ENCODE measurements at places on chromosomes 12 and 14.
A peak's percentile ranks its signal among the peaks of the same experiment; 100 is the strongest.

DNA sequence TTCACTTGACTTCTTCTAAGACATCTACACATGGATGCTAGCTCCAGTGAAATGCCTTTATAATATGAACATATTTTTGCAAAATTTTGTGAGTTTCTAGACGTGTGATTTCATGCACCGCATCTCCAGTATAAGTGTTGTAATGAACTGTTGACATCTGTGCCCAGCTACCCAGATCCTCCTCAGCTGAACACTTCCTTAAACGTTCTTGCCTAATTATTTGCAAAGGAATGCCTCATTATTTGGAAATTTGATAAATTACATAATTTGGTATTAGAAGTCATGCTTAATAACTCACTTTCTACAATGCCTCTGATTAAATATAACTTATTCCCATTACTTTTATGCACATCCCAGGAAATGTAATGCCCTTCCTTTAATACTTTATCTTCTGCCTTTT is 14.0 kb downstream of the OR11G2 start:
- DNase-seq = no peak

- no peak for DNase-seq
Observed at GRCh38 chr14:57413849-57414248, 23.5 kb downstream of the NAA30 start.

DNA sequence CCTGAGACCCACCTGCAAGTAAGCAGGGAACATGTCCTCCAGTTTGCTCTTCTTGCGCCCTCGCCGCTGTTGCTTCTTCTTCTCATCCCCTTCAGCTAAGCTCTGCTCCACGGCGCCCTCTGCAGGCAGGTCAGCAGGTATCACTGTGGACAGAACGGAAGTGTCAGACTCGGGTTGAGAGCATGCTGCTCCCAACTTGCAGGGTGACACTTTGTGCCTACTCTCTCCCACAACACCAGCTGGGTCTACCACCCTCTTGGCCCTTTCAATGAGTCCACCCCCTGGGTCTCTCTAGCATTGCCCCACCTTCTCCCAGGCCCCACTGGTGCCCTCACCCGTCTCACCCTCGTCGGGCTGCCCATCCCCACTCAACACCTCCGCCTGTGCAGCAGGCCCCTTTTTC is 16.7 kb downstream of the KMT2D start:
- DNase-seq = no peak

DNA sequence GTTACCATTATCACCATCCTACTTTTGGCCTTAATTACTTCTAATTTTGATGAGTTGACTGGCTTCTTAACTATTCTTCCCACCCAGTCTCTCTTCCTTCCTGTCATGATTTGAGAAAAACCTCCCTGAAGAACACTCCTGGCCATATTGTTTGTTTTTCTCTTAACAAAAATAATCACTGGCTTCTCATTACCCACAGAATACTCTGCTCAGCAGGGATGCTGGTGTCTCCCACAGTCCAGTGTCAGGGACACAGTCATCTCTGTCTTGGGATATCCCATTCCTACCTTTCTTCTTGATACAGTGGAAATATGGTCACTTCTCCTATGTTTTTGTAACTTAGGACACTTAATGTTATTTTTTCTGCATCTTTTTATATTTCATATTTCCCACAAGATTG is 103.7 kb downstream of the SRGAP1 start:
- DNase-seq = no peak

GRCh38 chr12:89821896-89822295 is 113.3 kb upstream of the ATP2B1 start:
- no peak for DNase-seq

GRCh38 chr12:76697849-76698248 is 66.1 kb upstream of the ZDHHC17 start:
- no peak for DNase-seq

DNA sequence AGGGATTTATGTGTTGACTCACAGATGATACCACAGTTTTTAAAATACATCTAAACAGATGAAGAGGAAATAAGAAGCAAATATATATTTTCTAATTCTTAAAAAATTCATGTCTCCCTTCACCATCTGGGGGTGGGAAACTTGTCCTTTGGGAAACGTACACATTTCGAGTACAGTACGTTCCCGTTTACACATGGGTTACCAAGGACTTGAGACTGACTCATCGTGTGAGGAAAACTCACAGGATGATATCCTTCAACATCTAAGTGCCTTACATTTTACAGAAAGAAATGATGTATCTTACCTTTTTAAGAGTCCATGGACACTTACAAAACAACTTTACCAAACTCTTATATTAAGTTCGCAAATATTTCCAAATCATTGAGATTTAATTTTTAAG is 16.0 kb upstream of the FBLN5 start:
- no peak for DNase-seq

DNA sequence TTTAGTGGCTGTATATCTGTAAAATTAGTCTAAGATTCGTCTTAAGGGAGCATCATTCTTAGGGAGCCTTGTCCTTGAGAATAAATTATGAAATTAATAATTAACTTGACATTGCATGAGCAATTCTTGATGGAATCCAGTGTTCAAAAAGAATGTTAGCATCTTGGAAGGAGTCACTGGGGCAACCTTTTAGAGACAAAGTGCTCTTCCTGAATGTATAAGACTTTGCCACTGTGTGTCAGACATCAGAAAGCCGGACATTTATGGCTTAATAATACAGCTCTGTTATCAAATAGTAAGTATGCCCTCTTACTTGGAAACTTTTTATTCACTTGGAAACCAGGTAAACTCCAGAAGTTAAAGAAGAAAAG is 83.3 kb downstream of the CCER1 start:
- DNase-seq = no peak

DNA sequence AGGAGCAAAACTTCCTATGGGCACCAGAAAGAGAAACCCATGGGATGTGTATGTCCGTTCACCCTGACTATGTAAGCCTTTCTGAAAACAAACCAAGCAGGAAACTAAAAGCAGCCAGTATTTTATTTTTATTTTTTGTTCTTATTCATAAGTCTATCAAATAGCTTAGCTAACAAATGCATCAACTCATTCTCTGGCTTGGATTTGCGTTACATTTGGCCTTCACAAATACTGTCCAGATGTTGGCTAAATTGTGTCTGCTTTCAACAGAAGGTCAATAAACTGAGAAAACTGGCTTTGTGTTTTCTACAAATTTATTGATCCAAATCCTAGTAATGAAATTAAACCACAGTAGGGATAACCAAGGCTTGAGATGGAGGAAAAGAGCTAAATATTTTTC is 379.0 kb downstream of the NOVA1 start:
- DNase-seq = no peak

DNA sequence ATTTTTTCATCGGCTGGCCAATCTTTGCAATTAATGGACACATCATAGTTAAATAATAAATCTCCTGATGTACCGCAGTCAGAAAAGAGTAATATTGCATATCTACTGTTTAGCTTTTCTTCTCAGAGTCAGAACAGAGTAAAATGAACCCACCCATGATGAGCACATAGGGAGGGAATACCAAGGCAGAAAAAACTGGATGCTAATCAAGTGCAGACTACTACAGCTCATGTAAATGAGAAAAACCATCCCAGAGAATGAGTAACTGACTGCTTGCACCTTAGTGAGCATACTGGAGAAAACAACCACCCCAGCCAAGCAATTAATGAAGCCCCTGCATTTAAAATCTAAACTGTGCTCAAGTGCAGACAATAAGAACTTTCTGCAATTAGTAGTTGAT is 483.7 kb downstream of the MDGA2 start:
- DNase-seq = no peak

DNA sequence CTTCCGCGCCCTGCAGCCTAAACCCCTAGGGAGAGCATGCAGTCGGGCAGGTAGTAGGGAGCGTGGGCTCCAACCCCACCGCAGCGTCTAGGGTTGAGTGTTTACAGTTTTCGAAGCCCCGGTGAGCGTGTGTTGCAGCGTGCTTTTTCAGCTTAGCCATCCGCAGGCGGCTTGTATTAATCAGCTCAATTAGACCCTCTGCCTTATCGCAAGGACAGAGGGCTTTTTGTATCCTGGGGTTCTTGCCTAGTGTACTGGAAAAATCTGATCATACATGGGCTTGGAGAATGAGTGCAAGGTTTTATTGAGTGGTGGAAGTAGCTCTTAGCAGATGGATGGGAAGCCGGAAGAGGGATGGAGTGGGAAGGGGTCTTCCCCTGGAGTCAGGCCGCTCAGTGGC is 44.4 kb upstream of the GNG2 start:
- no peak for DNase-seq

DNA sequence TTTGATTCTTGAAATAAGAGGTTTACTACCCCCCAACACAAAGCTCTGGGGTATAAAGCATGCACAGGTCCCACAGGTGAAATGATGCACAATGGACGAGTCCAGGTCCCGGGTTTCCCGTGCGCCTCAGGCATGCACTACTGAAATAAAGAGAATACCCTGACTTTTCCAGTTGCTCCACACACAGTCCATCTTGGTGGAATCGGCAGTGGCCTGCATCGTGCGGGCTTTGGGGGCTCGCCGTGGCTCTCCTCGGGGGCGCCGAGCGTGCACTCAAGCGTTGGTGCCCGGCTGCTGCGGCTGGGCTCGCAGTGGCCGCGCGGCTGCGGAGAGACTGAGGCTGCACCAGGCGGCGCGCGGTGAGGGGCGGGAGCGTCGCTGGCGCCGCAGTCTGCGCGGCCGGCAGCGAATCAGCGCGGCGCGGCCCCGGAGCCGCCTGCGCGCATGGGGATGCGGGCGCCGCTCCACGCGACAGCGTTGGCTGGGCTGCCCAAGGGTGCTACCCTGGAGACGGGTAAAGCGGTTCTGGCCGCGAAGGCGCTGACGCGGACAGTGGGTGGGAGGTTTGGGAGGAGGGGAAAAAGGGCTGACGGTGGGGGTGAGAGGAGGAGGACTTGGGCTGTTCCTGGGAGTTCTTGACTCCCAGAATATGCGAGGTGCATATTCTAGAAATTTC is 53.8 kb upstream of the CCDC175 start:
- DNase-seq = peak; percentile 72

GRCh38 chr14:24556756-24557155 is 19.3 kb downstream of the CTSG start:
- DNase-seq = no peak

- DNase-seq = no peak
Observed at GRCh38 chr12:63941879-63942278, 97.4 kb downstream of the SRGAP1 start.

GRCh38 chr12:82554529-82554928 is 132.2 kb upstream of the TMTC2 start:
- DNase-seq = no peak

DNA sequence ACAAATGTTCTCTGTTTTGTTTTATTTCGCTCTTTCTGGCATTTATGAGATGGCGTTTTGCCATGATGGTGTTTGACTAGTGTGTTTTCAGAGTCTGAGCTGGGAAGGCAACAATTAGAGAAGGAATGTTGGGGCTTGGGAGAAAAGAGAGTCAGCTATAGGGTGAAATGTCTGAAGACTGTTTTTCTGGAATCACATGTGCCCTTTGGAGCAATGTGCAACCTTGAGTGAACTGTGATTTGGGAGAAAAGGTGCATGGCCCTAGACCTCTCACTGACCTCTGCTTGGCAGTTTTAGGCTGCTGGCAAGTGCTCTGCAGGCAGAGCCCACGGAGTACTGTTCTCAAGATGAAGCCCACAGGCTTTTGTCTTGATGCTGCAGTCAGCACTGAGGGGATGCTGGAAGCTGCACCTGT is 379.9 kb upstream of the PDE3A start:
- no peak for DNase-seq

GRCh38 chr12:1912580-1913376 is 5.7 kb downstream of the CACNA2D4 start:
- no peak for DNase-seq

GRCh38 chr14:50000380-50001150 is 107.7 kb downstream of the ARF6 start:
- DNase-seq = peak; percentile 16

DNA sequence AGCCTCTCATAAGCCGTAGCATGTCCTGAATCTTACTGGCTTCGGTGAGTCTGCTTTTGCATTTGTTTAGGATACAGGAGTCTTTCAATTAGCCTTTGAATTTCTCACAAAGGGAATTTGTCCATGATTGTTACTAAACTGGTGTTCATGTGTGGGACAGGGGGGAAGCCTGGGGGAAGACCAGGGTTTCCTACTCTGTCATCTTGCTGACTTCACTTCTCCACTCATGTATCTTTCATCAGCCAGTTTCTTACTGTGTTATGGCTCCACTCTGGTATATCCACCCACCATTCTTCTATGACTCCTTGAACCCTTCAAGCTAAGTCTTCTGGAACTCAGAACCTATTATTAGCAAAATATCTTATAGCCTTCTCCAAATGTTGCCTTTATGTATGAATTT is 31.7 kb upstream of the A2M start:
- no peak for DNase-seq

DNA sequence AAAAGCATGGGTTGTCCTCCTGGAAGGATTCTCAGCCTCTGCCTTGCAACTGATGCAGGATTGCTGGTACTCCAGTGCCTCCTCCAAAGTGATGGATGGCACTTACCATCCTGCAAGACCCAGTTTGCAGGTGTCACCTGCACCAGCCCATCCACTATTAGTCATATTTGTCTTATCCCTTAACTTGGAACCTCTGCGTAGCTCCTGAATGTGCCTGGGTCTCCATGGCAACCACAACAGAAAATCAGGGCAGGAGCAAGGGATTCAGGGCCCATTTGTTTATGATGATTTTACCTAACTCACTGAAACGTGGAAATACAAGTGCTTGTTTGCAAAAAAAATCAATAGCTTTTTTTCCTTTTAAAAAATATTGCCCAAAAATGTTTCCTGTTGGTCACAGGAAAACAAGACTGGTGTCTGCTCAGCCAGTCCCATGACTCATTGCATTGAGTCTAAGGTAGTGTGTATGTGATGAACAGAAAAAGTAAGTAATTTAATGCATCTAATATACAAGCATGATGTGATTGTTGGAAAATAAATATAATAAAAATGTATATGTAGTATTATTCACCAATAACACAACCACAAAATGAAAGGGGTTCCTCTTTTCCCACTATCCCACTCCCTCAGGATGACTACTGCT is 1196.3 kb upstream of the TMEM132C start:
- no peak for DNase-seq

DNA sequence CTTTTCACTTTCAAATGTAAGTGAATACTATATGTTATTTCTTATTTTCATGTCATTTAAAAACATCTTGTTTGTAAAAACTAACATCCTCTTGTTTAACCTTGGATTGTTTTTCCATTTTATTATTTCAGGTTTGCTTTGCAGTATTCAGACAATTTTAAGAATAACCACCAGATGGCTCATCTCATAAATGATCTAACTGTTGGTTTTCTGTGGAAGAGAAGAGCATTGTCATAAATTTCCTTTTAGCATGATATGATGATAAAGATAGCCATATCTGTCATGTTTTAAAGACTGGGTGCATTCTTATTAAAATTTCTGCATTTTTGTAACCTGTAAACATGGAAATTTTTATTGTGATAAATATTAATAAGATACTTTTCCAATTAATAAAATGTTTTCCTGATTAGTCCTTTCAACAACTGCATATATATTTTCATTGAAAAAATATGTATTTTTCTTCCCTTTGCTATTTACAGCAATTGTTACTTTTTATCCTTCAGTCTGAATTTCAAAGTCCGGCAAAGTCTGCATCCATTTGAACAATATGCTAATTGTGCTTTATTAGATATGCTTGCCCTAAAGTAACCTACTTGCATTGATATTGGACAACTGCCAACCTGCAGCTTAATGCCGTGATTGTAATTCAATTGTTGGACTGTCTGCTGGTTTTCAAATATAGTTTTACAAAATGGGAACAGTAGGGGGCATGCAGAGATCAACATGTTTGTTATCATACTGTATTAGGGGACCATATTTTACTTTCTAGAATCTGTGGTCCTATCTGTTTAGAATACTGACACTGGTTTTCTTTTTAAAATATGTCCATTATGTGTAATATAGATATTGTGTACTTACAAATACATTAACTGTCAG is 163.4 kb downstream of the GARIN6 start:
- DNase-seq = peak; percentile 0
